ENCODE measurements at places on chromosomes 16 and 17. TPM values are rescaled to one million over a fixed set of nuclear protein-coding genes. Genes with fewer than 3 reads are reported as not detected.
A peak's percentile ranks its signal among the peaks of the same experiment; 100 is the strongest.

- DNase-seq: no peak
Measured at GRCh38 chr17:38421171-38421841, 7.0 kb upstream of the ARHGAP23 start.

DNA sequence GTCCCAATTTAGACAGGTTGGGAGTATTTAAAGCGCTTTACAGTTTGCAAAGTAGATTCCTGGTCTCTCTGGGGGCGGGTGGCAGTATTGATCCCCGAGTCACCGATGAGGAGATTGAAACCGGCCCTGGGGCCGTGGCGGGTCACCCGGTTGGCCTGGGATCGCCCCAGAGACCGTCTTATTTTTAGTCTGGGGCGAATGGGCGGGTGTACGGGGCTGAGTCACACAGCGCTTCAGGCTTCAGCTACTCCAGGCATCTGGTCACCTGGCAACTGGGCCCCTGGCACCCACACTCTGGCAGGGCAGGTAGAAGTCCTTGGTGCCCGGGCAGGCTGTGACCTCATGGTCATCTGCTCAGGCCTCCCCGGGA is 669 bp downstream of the MIEF2 start:
- DNase-seq: no peak

- DNase-seq: no peak
Measured at GRCh38 chr16:64925166-64925565, 196.7 kb downstream of the CDH11 start.

- DNase-seq: no peak
Measured at GRCh38 chr17:32445497-32445896, 1.2 kb downstream of the PSMD11 start.

GRCh38 chr17:80267391-80267790 is 6.7 kb downstream of the RNF213 start:
- no peak for DNase-seq

GRCh38 chr17:8133399-8133798 is 9.5 kb upstream of the HES7 start:
- DNase-seq: no peak

GRCh38 chr17:2723505-2723996 is 12.0 kb upstream of the CLUH start:
- DNase-seq: no peak

GRCh38 chr16:53998966-53999522 is 287.5 kb downstream of the IRX3 start:
- no peak for DNase-seq

DNA sequence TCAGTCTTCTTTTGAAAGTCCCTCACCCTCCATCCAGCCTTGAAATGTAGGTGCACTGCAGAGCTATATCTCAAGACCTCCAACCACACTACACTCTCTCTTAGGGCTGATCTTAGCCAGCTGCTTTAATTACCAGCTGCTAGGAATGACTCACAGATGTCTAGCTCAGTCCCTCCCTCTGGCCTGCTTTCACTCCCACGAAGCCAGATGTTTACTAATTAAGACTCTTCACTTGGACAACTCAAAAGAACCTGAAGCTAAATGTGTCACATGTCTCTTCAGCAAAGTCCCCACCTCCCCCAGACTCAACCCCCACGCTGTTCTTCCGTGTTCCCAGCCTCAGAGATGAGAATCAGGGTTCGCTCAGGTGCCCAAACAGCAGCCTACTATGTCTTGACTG is 2.6 kb downstream of the GTF3C1 start:
- DNase-seq: no peak

DNA sequence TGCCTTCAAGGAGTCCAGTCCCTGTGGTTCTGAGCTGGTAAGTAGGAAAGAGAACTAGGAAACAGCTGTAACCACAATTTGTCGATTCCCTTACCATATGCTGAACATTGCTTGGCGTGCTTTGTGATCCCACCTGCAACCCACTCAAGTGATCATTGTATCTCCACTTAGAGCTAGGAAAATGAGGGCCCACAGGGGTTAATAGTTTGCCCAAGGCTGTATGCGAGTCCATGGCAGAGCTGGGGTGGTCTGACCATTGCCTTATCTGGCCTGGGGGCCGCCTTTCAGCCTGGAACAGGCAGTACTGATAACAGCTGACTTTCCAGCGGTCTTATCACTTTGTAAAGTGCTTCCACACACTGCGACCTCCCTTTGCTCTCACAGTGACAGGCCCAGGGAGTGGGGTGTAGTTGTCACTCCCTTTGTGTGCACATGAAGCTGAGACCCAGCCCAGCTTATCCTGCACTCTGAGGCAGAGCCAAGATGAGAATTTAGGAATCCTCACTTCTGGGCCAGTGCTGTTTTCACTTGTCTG is 9.8 kb downstream of the MYL4 start:
- DNase-seq: no peak

GRCh38 chr16:84443166-84443802 is 61.2 kb downstream of the MEAK7 start:
- no peak for DNase-seq

DNA sequence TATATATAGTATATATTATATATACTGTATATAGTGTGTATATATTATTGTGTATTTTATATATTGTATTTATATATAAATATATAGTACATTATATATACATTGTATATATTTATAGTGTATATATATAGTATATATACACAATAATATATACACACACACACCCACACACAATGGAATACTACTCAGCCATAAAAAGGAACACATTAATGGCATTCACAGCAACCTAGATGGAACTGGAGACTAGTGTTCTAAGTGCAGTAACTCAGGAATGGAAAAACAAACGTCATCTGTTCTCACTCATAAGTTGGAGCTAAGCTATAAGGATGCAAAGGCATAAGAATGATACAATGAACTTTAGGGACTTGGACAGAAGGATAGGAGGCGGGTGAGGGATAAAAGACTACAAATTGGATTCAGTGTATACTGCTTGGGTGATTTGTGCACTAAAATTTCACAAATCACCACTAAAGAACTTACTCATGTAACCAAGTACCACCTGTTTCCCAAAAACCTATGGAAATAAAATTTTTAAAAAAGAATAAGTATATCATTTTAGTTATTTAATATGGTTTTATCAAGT is 201.9 kb upstream of the CDH11 start:
- DNase-seq: no peak

DNA sequence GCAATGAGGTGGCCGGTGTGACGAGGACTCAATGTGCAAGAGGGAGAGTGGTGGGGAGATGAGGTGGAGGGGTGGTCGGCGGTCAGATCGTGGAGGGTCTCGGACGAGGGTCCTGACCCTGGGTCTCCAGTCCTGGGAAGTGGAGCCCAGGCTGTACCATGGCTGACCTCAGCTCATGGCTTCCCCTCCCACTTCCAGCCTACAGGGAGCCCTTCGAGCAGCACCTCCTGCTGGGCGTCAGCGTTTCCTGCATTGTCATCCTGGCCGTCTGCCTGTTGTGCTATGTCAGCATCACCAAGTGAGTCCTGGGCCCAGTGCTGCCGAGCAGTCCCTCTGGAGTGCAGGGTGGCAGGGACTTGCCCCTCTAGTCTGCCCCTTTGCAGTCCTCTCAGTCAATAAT is 41.8 kb downstream of the IL4R start:
- DNase-seq: no peak

GRCh38 chr17:49388692-49389513 is 25.8 kb downstream of the PHB1 start:
- no peak for DNase-seq

DNA sequence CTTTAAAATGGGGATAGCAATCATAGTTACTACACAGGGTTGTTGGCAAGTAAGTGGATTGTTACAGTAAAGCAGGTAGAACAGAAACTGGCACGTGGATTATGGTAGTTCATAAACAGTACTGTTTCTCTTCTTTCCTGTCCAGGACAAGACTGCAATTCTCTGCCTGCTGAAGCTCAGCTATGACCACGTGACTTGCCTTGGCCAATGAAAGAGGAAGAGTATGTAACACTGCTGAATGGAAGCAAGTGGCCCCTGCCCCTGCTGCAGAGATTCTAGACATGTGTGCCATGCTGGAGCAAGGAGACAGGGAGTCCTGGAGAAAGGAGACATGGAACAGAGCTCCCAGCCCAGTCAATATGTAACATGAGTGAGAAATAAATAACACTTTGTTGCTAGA is 66.6 kb upstream of the TOX3 start:
- DNase-seq: no peak

DNA sequence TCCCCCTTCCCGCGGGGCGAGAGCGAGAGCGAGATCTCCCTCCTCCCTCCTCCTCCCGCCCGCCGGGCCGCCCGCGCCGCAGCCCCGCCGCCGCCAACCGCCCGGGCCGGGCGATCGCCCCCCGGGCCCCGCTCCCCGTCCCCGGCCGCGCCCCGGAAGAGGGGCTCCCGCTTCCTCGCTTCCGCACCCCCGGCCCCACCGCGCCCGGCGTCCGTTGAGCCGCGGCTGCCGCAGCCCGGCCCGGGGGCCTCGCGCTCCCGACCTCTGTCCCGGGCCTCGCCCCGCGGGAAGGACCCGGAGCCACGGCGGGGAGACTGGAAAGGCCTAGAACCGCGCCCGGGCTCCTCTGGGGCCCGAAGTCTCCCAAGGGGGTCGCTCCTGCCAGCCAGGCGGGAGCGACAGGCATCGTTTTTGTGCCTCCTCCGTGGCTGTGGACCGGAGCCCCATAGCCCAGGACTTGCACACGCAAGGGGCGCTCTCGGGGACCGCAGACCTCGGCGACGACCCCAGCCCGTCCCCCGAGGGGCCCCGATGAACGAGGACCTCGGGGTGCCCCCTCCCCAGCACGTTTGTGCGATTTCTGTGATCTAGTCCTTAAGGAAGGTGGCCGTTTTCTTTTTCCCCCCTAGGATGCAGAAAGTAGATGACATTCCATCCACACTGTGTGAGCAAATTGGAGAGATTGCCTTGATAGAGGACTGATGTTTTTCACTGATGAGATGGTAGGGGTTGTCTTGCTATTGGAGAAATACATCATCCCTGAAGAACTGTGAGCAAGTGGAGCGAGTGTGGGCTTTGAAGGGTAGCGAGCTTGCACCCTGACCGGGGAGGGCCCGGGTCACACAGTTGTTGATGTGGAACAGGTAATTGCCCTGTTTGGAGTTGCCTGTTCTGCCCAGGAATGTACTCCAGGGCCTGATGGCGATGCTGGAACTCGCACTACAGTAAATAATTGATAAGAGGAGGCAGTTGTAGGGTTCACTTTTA is 611 bp downstream of the BANP start:
- no peak for DNase-seq

GRCh38 chr17:58785097-58785496 is 29.4 kb downstream of the PPM1E start:
- no peak for DNase-seq

- DNase-seq: peak; percentile 21
Measured at GRCh38 chr17:40922239-40922638, 15.2 kb downstream of the KRT23 start.

DNA sequence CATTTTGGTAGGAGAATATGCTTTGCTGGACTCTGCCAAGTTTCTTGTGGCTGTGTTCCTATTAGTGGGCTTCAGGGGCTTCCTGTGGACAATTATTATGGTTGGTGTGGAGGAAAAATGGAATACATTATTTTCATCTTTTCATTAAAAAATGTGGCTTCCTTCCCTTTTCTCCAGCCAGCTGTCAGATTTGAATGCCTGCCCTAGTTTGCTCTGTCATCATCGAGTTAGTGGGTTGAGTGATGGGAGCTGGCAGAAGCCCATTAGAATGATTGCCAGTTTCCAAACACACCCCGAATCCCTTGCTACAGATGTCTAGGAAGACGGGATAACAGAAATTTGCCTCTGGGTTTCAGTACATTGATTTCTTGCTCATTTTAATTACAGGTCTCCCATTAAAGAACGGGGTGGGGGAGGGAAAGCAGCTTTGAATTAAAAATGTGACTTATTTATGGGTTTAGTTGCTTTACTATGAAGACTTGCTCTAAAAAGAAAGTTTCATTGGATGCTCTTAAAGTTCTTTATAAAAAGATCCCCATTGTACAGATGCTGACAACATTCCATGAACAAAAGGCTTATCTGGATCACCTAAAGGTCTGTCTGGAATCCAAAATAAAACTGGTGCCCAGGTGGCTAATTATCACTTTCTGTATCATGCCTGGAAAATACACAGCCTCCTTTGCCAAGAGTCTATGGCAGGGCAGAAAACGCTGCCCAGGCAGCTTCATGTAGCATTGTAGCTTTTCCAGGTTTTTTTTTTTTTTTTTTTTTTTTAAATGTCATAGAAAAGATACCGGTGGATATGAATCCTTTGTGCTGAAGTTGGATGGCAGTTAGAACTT is 103.6 kb downstream of the PRKCA start:
- no peak for DNase-seq

GRCh38 chr17:58401287-58401686 is 16.0 kb downstream of the RNF43 start:
- DNase-seq: no peak

DNA sequence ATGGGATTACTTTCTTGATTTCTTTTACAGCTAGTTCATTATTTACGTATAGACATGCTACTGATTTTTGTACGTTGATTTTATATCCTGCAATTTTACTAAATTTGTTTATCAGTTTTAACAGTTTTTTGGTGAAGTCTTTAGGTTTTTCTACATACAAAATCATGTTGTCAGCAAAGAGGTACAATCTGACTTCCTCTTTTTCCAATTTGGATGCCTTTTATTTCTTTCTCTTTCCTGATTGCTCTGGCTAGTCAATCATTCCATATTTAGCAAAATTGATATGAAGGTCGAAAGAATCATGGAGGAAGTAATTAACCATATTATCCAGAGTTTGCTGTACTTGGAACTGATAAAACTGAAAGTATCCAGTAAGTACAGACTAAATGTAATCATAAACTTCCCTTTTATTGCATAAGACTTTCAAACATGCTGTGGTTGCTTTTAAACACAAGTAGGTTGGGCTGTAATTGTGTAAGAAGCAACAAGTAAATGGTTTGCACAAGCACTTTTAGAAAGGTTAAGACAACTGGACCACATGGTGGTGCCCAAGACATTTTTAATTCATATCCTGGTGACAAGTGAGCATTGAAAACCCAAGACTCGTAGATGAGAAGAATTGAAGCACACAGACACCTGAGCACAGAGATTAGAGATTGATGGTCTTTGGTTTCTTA is 8.4 kb downstream of the GDE1 start:
- no peak for DNase-seq

DNA sequence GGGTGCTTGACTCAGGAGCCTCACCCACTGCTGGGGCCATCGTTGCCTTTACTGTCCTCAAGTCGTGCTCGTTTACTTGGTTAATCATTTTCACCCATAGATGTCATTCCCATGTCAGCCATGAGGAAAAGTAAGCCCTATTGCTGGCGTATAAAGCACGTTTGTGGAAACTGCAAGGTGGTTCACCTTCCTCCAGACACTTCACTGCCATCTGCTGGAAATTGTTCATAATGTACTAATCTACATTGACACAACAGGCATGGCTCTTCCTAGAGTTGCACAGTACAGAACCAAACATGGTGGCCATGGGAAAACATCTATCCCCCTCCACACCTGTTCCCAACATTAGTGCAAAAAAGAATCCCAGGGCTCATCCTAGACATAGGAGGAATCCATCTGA is 116.6 kb downstream of the ZNF18 start:
- DNase-seq: no peak

DYNLL2 gene
- 14.4 TPM for total RNA-seq

KRT36 gene
- total RNA-seq: not detected

DCAKD gene
- total RNA-seq: 53.2 TPM

GRIN2C gene
- total RNA-seq: 0.59 TPM

CRYBA1 gene
- not detected for total RNA-seq

C1QTNF8 gene
- not detected for total RNA-seq

TEDC2 gene
- total RNA-seq: 1.8 TPM

C17orf107 gene
- 2.0 TPM for total RNA-seq

GNGT2 gene
- total RNA-seq: not detected

SEPTIN1 gene
- total RNA-seq: 1.4 TPM

SMIM36 gene
- not detected for total RNA-seq

CA4 gene
- 1.2 TPM for total RNA-seq
